ENCODE measurements at places on chromosomes 4 and X.

DNA sequence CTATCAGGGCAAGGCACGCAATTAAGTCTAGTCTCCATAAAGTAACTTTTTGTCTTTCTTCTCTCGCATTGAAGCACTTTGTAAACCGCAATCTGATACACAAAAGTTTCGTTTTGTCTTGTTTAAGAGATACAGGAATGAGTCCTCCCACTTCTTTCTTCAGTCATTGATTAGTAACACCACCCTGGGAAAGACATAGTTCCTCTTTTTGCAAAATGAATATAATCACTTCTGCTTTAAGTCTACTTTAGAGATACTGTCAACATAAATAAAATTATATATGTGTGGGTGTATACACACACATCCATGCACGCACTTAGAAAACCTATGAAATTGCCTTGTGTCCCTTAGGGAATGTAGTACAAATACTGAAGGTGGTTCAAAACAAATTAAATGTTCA, 11.7 kb downstream of the COQ2 start:
- DNase-seq: no peak

- DNase-seq: no peak
These were observed 2.8 kb upstream of the MAMLD1 start for GRCh38 chrX:150360331-150360730.

DNA sequence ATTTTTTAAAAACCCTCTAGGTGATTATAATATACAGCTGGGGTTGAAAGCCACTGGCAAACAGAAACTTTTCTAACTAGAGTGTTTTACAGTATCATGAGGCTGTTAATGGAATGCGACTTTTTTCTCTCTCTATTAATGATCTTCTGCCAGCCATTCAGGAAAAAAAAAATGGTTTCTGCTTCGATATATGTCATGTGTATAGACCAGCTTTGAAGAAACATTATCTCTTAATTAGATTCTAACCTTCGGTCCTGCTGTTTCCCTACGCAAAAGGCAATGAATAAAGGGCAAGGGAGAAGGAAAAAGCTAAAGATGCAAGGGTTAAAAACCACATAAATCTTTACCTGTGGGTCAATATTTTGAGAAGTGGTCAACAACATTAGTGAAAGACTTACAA, 1662.1 kb upstream of the TENM3 start:
- no peak for DNase-seq

- DNase-seq: no peak
These were observed 11.4 kb downstream of the EDNRA start for GRCh38 chr4:147492306-147492705.

DNA sequence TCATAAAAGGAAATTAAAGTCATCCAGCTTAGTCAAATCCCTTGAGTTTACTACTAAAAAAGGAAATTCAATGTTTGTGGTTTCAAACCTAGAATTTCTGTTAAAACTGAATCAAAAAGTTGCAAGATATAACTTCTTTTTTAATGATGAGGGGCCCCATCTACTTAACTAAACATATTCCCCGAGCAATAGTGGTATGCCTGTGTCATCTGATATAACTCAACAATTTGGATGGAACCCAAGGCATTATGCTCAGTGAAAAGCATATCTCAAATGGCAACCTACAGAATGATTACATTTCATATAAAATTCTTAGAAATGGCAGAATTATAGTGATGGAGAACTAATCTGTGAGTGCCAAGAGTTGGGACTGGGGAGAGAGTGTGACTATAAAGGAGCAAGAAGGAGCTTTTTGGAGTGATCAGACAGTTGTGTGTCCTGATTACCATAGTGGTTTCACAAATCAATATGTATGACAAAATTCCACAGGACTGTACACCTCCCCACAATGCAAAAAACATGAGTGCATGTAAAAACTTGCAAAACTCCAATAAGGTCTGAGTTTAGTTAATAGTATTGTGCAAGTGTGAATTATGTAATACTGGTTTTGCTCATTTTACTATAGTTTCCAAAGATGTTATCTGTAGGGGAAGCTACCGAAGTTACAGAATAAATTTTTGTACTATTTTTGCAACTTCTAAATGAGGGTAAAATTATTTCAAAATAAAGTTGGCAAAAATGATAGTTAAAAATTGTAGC, 323.2 kb downstream of the ARHGAP24 start:
- no peak for DNase-seq

DNA sequence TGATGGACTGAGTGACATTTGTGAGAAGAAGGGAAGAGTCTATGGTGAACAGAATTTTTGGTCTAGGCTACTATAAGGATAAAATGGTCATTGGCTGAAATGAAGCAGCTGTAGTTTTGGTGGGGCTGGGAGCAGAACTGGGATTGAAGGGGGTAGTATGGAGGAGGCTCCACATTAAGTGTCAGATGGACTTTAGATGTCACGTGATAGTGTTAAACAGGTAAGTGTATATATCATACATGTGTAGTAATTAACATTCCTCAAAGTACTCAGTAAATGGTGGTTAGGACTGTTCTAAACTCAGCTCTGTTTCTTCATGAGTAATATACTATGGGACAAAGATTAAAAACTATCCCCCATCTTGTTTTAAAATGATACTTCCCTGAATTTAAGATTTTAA, 947.9 kb downstream of the PDHA2 start:
- no peak for DNase-seq

GRCh38 chr4:107404591-107405300, 315.3 kb downstream of the PAPSS1 start:
- DNase-seq: no peak

GRCh38 chrX:40734971-40735324, 394 bp downstream of the MED14 start:
- DNase-seq: peak; percentile 54

DNA sequence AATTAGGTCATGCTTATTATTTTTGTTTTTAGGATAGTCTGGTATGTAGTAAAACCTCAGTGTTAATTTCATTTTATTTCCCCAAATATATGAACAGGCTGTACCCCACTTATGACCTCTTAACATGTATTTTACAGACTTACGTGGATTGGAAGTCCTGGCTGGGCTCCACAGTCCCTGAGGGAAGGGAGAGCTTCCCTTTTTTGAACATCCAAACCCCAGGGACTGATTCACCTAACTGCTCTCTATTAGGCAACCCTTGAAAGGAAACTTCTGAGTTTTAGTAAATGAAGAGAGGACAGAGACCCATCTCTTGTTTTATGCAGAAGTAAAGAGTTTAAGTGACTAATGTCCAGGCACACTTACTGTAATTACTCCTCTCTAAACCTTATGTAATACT, 233.1 kb upstream of the SPRY1 start:
- no peak for DNase-seq

DNA sequence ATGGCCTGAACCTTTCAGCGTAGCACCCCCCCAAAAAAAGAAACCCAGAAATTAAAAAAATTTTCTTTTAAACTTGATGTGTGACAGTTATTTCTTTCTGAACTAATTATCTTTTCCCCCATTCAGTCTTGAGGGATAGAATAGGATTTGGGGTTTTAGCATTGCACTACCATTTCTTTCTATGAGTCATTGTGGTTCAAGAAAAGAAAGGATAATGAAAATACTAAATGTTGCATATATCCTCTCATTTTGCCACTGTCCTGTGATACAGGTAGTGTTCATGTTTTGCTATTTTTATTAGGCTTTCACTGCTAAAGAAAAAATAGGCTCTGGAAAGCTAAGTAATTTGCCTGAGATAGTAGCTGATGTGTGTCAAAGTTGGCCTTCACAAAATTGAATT, 39.4 kb upstream of the DCK start:
- DNase-seq: no peak

DNA sequence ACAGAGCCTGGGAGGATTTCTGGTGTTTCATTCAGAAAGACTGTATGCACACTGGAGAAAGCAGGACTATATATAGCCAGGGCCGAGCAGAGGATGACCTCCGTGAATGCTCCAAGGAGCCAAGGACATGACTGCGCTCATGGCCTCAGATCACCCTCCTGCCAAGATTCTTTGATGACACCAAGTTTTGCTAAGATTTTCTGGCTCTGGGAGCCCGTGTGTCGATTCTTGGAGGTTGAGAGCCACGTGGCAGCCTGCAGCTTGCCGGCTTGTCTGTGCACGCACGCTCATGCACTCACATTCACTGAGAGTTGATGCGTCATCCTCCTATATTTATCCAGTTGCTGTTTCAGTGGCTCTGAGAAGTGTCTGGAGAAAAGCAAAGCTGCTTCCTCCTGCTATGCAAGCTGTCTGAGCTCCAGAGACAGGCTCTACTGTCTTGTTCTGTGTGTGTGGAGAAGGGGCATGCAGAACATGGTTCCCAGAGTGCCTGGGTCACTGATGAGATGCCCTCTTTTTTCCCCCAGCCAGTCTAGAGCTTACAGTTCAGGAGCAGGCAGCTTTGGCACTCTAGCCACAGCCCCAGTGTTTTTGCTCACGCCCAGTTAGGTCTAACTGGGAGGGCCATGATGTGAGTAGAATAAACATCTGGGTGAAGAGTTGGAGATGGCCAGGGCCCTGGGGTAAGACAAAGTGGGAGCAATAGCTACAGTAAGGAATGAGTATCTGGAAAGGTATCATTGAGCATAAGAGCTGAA, 64.9 kb upstream of the SCOC start:
- no peak for DNase-seq

DNA sequence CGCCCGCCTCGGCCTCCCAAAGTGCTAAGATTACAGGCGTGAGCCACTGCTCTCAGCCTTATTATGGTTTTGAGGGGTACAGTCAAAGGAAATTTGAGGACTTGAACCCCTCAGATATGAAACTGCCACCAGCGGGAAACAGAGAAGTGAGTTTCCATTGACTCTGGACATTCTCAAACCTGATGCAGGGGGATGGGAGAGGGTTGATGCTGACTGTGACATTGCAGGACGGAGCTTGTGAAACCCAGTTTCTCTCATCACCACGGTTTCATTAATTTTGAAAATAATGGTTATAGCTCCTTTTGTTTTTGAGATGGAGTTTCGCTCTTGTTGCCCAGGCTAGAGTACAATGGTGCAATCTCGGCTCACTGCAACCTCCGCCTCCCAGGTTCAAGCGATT, 18.2 kb upstream of the NKRF start:
- no peak for DNase-seq

DNA sequence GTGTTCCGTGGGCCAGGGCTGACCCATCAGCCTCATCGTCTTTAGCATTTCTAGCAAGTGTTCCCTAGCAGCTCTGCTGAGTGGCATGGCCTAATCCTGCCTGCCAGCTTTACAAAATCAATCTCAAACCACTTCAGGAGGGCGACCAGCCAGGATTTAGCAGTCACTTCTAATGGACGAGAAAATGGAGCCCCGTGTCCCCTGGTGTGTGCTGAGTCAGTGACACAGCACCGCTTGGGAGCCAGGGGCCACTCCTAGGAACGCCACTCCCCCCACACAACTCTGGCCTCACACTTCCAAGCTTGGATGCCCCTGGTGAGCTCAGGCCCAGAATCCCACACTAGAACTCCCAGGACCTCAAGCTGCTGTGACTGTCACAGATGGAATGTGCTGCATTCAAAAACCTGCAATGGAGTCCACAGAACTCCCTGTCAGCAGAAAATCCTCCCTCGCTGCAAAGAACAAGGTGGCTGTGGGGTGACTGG, 311.2 kb upstream of the GATB start:
- DNase-seq: no peak

DNA sequence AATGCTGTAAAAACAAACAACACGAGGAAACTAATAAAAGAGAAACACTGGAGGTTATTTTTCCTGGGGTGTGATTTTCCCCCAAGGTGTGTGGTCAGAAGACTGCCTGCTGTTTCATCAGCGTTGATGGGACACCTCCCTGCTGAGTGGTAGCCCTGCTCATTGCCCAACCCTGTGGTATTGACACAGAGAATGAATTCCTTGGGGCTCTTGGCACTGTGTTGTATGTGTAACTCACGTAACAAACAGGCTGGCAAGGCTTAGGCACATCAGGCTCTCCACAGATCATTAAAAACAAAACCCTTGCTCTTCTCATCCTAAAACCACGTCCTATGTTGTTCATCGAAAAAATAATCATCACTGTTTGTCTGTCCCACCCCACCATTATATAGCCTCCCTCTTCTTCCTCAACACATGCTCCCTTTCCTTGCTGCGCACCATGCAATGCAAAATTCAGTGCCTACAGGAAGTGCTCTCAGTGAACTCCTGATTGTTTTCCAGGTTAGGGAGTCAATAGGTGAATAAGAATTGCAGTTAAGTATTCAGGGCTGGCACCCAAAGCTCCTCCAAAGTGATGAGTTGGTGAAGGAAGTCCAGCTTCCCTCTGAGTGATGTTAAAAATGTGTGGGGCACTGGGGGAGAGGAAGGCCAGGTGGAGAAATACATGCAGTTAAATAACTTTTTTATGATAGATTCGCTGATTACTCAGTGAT, 11.4 kb upstream of the PUDP start:
- DNase-seq: no peak

DNA sequence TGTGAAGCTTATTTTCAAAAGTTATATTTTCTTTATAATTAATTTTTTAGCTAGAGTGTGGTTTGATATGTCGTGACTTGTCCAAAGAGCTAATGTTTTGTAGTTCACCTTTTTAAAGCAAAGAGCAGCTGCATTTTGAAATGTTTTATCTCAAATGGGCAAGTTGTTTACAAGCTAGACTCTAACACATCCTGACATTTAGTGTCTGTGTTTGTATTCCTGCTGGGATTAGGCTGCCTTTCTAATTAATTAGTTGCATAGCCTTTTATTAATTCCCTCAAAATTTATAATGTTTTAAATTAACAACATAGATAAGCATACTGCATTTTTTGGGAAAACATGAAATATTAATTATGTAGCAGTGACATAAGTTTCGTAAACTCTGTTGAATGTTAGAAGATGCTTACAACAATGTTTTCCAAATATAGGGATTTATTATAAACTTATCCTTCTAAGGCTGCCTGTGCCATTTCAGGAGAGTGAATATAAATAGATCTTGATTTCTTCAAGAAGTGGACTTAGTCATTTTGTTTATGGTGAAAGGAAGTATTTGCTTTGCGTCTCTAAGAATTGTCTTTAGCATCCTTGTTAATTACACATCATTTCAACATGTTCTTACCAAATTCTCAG, 37.7 kb upstream of the NUDT6 start:
- DNase-seq: no peak

GRCh38 chrX:46860557-46860956, 23.7 kb downstream of the RP2 start:
- DNase-seq: no peak

DNA sequence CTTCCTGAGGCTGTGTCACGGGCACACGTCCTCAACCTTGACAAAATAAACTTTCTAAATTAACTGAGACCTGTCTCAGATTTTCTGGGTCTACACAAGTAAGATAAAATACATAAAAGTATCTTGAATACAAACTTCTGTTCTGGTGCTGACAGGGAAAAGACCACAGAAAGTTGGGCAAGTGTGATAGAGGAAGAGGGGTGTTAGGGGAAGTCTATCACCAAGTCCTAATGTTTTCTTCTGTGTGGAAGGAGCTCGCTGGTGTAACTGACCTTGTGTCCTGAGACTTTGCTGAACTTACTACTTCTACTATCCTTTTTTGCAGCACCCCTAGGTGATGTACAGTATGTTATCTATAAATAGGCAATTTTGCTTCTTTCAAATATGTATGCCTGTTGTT, 97.0 kb upstream of the STIM2 start:
- DNase-seq: no peak

Data from CD4-positive, alpha-beta T cell (primary cell).